ENCODE measurements at places on chromosomes 2 and 18. TPM values are rescaled to one million over a fixed set of nuclear protein-coding genes. Genes with fewer than 3 reads are reported as not detected.

DNA sequence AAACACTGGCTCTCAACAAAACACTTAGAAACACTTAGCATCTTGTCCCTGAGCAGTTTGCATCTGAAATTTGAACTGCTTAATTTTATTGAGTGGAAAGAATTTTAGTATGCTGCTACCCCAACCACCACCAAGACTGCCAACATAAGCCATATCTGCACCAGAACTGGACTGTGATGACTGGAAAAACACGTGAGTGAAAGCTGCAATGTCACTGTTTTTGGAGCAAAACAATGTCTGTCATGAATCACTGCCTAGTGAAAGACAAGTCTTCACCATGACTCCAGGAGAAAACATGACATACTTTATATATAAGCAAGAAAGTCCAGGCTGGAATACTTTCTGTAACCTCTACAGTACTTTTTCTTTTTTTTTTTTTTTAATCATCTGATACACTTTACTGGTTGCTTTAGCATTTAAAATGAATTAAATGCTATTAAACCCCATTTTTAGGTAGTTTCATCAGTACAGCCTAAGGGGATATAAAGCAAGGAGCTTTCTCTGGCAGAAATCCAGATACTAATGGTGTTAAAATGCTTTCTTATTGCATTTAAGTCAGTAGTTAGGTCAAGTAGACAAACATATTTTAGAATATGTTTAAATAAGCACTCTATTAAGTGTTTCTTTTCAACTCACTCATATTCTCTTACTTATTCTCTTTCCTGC, 2129.4 kb upstream of the PIK3C3 start:
- no peaks in the 10 kb centered on the region for H3K4me1 ChIP-seq
- H3K27me3 ChIP-seq: no peaks in the 10 kb centered on the region
- DNase-seq: no peak
- H3K27ac ChIP-seq: no peak overlapping the region
- no peaks in the 10 kb centered on the region for H3K36me3 ChIP-seq

CCDC68 gene
- total RNA-seq: 9.6 TPM

DNA sequence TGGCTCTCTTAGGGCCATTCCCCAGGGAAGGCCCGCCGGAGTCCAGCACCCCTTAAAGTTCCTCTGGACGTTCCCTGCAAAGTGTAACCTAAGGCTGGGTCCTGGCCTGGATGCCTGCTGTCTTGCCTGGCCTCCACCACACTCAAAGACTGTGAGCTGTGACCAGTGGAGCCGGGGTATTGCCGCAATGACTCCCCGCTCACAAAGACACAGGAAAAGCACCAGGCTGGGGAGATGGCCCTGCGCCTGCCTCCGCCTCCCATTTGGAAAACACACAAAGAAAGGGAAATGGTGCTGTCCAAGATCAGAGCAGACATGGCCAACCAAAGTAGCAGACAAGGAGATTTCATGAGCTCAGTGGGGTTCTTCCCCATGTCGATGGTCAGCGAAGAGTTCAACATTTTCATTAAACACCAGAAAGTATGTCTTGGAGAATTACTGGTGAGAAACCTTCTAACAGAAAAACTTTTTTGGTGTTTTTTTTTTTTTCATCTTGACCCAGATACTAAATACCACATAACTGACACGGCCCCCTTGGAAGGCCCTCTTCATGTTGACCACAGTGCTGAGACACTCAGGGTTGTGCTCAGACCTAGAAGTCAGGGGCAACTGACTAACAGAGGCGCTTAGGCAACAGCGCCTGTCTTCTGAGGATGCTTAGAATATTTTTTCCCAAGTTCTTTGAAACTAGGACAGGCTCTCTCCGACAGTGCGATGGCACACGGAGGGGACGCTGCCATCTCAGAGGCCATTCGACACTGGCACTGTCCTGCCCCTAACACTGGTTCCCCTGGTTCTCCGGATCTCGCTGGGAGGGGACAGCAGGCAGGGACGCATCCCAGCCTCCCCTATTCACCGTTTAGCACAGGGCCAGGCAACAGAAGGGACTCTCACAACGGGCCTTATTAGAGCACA, 226.4 kb upstream of the ID2 start:
- H3K4me3 ChIP-seq: no peak overlapping the region
- DNase-seq: no peak
- H3K36me3 ChIP-seq: no peaks in the 10 kb centered on the region
- no peak overlapping the region for H3K27ac ChIP-seq
- no peaks in the 10 kb centered on the region for H3K4me1 ChIP-seq

DNA sequence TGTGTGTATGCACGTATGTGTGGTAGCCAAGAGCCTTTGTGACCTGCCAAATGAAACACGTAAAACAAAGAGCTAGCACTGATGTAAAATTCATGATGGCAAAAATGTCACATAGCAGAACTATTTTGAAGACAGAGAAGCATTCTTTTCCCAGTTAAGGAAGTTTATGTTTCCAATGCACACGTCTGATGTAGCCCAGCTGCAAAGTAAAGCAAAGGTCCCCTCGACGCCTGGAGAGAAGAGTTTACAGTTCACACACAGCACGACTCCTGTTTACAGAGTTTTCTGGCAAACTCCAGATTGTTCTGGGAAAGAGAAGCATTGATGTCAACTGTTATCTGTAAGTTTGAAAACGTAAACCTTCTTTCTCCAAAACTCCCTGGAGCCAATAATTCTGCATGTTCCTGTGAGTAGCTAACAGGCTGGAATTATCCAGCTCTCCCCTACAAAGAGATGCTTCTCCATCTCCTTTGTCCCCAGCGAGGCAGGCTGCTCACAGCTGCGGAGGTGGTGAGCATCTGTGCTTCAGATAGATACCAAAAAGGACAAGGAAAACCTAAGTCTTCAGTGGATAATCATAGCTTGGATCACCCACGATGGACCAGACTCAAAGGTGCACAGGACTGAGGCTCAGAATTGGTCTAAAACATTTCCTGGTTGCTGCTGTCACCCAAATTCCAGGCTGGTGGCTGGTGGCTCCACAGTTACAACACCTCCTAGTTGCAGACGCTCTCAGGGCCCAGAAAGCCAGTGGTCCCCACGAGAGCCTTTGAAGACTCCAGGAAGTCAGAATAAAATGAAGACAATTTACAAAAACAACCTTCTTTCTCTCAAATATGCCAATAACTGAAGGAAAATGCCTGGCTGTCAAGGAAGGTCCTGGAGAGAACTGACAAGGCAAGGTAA, 87.4 kb downstream of the COL6A3 start:
- no peak for DNase-seq
- H3K27me3 ChIP-seq: no peaks in the 10 kb centered on the region
- H3K4me3 ChIP-seq: no peak overlapping the region
- H3K27ac ChIP-seq: peak overlapping the region; percentile 73

DNA sequence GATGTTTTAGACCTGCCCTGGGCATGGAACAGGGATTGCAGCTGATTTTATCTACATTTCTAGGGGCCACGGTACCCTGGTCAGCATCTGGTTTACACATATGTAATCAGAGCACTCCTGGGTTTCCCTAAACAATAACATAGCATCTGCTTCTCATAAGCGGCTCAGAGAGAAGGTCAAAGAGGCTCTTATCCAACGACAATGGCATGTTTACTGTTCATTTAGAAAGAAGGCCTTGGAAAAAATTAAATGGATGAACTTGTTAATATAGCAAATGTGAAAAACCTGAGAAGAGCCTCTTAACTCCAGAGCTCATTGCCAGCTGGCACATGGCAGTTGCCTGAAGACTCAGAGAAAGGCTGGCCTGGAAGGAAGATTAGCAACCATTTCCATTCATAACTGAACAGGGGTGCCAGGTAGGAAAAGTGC, 202.8 kb upstream of the THUMPD2 start:
- DNase-seq: no peak
- H3K27me3 ChIP-seq: no peaks in the 10 kb centered on the region
- H3K27ac ChIP-seq: no peak overlapping the region
- H3K4me3 ChIP-seq: no peak overlapping the region
- H3K4me1 ChIP-seq: no peaks in the 10 kb centered on the region
- no peaks in the 10 kb centered on the region for H3K36me3 ChIP-seq

SLC4A5 gene
- 9.2 TPM for total RNA-seq

GRCh38 chr2:27118525-27119329, at the start of gene CGREF1:
CGREF1 (minus strand) TSS chr2:27119128; CDS start chr2:27104366, 14,762 bp downstream.
- H3K4me3 ChIP-seq: peak within 1 kb of the TSS; percentile 56
- no peak for DNase-seq
- no peaks in the 10 kb centered on the region for H3K4me1 ChIP-seq
- H3K27ac ChIP-seq: no peak within 1 kb of the TSS
- no peaks in the 10 kb centered on the region for H3K27me3 ChIP-seq

DNA sequence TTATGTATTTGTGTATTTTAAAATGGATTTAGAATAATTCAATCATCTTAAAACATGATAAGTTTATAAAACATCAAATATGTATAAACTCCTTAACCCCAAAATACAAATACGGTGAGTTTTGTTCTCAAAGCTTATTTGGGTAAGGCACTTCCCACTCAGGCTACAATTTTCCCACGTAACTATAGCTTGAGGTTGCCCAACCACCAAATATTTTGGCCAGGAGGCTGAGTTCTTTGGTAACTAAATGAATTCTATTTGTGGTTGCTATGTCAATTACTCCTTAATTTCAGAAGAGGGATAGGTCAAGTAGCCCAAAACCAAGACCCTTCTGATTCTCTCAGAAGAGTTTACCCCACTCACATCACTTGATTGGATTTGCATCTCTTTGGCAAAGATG, 70.4 kb downstream of the MYL12B start:
- H3K27ac ChIP-seq: no peak overlapping the region
- H3K4me3 ChIP-seq: no peak overlapping the region
- no peaks in the 10 kb centered on the region for H3K27me3 ChIP-seq

DNA sequence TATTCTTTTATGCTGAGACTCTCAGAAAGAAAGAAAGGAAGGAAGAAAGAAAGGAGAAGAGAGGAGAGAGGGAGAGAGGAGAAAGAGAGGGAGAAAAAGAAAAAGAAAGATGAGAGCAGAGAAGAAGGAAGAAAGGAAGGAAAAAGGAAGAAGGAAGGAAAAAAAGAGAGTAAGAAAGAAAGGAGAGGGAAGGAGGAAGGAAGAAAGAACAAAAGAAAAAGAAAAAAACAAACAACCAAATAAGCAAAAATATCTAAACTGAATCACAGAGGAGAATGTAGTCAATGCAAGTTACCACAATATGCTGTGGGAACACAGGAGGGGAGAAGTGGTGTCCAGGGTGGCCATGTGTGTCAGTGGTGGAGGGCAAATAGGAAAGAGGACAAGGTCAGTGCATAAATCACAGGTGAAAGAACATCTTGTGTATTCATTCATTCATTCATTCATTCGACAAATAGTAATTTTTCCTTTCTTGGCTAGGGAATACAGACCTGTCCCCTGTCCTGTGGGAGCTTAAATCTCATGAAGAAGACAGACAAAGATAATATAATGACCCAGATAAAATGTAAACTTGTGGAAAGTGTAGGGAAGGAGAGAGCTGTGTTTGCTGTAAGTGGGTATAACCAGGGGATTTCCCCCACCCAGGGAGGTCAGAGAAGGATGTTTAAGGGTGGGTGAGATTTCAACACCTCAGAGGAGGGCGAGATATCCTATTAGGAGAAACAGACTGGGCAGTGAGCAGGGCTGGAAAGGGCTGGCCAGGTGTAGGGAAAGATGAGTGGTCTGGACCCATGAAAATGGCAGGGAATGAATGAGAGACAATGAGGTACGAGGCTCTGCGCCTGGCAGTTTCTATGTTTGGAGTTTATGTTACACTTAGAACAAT, 50.7 kb downstream of the IL1R2 start:
- no peak for DNase-seq
- peak overlapping the region; percentile 59 for H3K27ac ChIP-seq
- H3K4me3 ChIP-seq: no peak overlapping the region
